ENCODE measurements at places on chromosomes 16 and 17. TPM values are rescaled to one million over a fixed set of nuclear protein-coding genes. Genes with fewer than 3 reads are reported as not detected.

DNA sequence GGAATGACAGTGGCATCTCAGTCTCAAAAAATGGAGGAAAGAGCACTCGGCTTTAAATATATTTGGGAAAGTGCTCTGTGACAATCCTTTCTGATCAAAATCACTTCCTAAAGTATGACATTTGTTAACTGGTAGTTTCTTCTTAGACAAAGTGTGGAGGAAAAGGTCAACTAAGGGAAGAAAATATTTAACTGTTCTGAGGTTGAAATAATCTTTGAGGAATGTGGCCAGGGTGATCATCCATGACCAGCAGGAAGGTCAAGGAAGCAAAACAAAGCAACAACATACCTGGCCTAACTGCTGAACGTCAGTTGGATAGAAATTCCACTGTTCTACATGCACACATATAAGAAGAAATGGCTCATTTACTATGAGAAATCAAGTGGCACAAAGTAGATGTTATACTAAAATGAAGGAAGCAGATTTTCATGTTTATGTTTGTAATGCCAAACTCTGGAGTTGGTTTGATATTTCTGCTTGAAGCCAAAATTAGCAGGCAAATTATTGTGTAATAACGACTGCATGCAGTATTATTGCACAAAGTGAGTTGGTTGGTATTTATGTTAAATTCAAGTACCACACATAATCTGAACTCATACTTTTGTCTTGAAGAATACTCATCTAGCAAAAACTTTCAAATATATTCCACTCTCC lies 87.3 kb upstream of the CORO6 start:
- DNase-seq: no peak

DNA sequence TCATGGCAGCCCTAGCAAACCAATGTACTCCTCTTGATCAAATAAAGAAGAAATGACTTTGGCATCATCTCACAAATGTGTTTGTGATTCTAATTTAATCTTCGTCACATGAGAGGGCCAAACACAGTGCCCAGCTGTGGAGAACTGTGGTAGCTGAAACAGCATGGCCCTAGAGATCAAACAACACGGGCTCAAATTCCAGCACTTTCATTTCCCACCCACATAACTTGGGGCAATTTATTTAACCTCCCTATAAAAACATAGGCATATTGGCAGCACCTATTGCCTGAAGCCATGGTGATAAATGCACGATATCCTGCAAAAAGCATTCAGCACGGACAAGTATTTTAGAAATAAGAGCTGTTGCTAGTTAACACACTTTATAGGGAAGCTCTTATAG lies 2.5 kb downstream of the ACSM1 start:
- no peak for DNase-seq

Gene TBC1D3E
- 0.03 TPM for polyA plus RNA-seq

GRCh38 chr17:62910277-62910676 lies 55.8 kb upstream of the TANC2 start:
- DNase-seq: no peak

DNA sequence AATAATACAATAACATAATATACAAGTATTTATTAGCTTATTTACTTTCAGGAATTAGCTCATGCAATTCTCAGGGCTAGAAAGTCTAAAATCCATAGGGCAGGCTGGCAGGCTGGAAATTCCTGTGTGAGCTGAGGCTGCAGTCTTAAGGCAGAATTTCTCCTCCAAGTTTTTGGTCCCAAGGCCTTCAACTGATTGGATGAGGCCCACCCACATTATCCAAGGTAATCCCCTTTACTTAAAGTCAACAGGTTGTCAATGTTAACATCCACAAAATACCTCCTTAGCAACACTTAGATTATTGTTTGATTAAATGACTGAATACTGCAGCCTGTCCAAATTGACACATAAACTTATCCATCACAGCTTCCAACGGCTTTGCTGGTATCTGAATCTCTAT lies 32.9 kb upstream of the SOX9 start:
- no peak for DNase-seq

- no peak for DNase-seq
Observed at GRCh38 chr17:49553676-49554335, 21.9 kb upstream of the NXPH3 start.

Gene CHST6
- 0.65 TPM for polyA plus RNA-seq

DNA sequence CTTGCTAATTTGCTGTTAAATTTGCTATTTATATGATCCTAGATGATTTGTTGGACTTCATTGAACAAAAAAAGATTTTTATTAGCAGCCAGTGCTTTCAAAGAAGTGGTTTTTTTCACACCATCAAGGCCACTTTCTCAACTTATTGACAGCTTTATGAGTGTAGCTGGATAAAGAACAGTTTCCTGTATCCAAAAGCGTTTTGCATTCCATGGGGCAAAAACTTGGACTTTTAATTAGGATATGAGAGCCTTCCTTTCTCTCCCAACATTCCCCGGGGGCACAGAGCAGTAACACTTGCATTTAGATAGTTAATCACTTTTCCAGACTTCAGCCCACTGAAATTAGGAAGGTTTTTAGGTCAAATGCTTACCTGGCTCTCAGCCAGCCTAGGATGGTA lies 177.1 kb upstream of the ELAC2 start:
- DNase-seq: no peak

Gene AOC3
- 0.22 TPM for polyA plus RNA-seq

DNA sequence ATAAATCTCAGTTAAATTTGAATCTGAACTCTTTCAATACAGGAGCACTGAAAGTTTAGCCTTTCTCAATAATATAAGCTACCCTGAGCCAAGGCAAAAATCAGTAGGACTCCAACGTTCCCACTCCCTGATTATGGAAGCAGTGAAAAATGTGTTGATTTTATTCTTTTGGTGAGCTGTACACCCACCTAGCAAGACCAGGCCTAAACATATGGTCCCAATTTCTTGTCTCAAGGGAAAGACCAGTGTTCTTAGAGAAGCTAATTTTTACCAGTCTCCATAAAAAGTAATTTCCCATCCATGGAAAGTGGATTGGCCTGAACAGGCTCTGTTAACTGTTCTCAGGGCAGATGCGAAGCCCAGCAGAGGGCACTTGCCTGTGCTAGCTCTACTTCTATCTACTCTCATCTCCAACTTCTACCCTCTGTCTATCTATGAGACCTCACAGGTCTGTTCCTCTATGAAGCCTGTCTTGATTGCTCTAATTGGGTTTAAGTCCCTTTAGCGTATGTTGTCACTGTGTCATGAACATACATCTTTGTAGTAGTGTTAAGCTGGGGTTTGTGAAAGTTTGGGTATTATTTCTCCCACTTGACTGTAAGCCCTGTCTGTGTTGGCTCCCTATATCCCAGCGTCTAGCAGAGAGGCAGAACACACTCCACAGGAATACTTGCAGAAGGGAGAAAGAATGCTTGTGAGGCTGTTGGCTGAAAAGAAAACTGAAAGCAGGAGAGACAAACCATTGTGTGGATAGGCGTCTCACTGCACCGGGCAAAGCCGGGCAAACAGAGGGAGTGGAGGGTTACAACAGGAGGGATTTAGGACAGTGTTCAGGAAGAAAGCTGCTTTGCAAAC lies 167.1 kb upstream of the MAF start:
- peak; percentile 37 for DNase-seq

- DNase-seq: no peak
Observed at GRCh38 chr17:38919316-38920078, 5.9 kb upstream of the LASP1NB start.

DNA sequence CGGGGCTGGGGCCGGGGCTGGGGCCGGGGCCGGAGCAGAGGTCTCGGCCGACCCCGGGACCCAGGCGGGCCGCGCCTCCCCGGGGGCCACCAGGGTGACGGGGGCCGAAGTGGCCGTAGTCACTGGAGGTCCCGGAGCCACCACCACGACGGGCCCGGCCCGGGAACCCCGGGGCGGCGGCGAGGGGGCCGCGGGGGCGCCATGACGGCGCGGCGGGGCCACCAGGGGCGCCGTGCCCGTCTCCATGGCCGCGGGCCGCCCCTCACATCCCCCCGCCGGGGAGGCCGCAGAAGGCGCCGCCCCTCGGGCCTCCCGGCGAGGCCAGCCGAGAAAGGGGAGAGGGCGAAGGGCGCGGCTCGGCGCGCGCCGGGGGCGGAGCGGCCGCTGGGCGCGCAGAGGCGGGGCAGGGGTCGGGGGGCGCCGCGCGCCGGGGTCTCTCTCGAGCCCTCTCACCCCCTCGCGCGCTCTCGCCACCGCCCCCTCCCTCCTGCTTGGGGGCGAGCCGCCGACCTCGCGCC lies 297 bp downstream of the TBC1D10B start:
- no peak for DNase-seq

DNA sequence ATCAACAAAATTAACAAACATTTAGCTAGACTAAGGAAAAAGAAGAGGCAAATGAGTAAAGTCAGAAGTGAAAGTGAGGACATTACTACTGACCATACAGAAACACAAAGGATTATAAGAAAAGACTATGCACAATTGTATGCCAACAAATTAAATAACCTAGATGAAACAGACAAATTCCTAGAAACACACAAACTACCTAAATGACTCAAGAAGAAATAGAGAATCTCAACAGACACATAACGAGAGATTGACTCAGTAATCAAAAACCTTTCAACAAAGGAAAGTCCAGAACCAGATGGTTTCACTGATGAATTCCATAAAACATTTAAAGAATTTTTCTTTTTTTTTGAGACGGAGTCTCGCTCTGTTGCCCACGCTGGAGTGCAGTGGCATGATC lies 35.7 kb upstream of the MYLK3 start:
- no peak for DNase-seq

Gene USP43
- 3.4 TPM for polyA plus RNA-seq

DNA sequence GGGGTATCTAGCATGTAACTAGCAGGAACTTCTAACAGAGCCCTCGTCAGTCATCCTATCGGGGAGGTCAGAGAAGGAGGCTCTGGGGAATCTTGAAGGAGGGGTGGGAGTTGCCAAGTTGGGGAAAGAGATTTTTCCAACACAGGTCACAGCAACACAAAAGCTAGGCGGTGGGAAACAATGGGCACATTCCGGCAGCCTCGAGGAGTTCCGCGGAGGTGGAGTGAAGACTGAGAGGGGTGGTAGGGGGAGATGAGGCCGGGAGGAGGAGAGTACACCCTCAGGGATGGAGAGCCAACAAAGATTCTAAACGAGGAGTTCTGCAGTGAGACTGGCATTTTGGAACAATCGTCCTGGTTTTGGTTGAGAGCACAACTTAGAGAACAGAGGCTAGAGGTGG lies 13.5 kb upstream of the CALB2 start:
- DNase-seq: no peak

Gene DHRS7C
- polyA plus RNA-seq: not detected

- DNase-seq: no peak
Observed at GRCh38 chr16:14037960-14038359, 33.2 kb upstream of the MRTFB start.

Gene TBX2
- not detected for polyA plus RNA-seq

- no peak for DNase-seq
Observed at GRCh38 chr17:57939797-57940196, 15.4 kb downstream of the CUEDC1 start.

GRCh38 chr16:67926181-67926750 lies 5.4 kb downstream of the CTRL start:
- peak; percentile 24 for DNase-seq

Gene GRB7
- 14.3 TPM for polyA plus RNA-seq

DNA sequence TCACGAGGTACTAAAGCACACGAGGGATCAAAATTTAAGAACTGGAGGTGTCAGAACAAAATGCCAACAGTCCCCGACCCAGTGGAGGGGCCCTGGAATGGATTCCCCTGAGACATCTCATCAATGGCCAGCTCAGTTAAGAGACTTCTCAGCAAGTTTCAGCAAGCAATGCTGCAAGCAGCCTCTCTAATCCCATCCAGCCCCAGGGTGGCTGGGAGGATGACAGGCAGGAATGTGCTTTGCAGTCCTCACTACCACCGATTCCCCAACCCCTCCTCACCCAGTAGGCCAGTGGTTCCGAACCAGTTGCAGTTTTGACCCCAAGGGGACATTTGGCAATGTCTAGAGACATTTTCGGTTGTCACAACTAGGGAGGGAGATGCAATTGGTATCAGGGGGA lies 8.7 kb downstream of the GPRC5B start:
- no peak for DNase-seq

Gene VKORC1
- polyA plus RNA-seq: 122 TPM

Data from foreskin keratinocyte (primary cell).